ENCODE measurements at places on chromosomes 13 and 19. TPM values are rescaled to one million over a fixed set of nuclear protein-coding genes. Genes with fewer than 3 reads are reported as not detected.

PSG2 gene
- total RNA-seq: not detected

CDC42EP5 gene
- 14.9 TPM for total RNA-seq

CRX gene
- not detected for total RNA-seq

GRCh38 chr13:40518481-40518882 is 148.0 kb downstream of the FOXO1 start:
- DNase-seq: no peak

GRCh38 chr19:9627856-9628255 is 6.8 kb upstream of the ZNF561 start:
- DNase-seq: no peak

- DNase-seq: no peak
Observed at GRCh38 chr19:56089344-56089743, 31.8 kb downstream of the ZNF787 start.

GRCh38 chr13:77113496-77113895 is 86.5 kb upstream of the FBXL3 start:
- DNase-seq: no peak

GRCh38 chr19:35083691-35084508 is 31.7 kb upstream of the FXYD3 start:
- no peak for DNase-seq

GRCh38 chr13:113552079-113552478 is 32.5 kb upstream of the TFDP1 start:
- no peak for DNase-seq

DNA sequence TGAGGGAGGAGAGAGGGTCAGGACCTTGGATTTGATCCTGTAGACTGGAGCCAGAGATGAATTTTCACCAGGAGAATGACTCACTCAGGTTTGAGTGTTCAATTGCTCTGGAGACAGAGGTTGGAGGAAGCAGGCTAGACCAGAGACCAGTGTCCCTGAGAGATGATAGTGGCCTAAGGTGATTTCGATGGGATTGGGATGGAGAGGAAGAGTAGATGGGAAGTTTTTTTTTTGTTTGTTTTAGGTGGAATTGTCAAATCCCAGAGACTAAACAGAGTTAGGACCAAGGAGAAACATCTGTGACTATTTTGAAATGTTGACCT is 2.3 kb downstream of the CEBPG start:
- no peak for DNase-seq

Data from mucosa of gallbladder (tissue), 1 donor.